ENCODE measurements at places on chromosomes 13 and 19.

- DNase-seq = no peak
These were observed 446.4 kb downstream of the COG6 start for GRCh38 chr13:40101708-40102359.

- no peak for DNase-seq
These were observed 118.2 kb upstream of the SLC10A2 start for GRCh38 chr13:103184413-103184812.

DNA sequence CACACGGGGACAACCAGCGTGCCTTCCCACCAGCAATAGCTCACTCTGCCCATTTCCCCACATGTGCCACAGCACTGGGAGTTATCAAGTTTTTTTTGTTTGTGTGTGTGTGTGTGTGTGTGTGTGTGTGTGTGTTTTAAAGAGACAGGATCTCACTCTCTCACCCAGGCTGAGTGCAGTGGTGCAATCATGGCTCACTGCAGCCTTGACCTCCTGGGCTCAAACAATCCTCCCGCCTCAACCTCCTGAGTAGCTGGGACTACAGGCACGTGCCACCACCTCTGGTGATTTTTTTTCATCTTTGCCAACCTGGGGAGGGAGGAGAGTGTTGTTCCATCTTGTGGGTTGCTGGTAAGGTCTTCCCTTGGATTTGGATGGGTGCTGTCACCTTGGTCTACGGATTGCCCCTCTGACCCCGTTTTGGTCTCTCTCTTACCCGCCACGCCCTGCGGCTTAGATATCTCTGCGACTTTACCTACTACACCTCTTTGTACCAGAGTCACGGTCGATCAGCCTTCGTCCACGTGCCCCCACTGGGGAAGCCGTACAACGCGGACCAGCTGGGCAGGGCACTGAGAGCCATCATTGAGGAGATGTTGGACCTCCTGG lies 22.6 kb downstream of the PGPEP1 start:
- no peak for DNase-seq

DNA sequence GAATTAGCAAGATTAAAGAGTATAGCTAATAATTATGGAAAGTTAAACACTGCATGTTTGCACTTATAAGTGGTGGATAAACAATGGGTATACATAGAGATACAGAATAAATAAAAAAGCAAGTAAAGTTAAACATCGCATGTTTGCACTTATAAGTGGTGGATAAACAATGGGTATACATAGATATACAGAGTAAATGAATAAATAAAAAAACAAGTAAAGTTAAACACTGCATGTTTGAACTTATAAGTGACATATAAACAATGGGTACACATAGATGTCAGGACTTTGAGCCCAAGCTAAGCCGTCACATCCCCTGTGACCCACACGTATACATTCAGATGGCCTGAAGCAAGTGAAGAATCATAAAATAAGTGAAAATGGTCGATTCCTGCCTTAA lies 1533.3 kb upstream of the SPRY2 start:
- no peak for DNase-seq

DNA sequence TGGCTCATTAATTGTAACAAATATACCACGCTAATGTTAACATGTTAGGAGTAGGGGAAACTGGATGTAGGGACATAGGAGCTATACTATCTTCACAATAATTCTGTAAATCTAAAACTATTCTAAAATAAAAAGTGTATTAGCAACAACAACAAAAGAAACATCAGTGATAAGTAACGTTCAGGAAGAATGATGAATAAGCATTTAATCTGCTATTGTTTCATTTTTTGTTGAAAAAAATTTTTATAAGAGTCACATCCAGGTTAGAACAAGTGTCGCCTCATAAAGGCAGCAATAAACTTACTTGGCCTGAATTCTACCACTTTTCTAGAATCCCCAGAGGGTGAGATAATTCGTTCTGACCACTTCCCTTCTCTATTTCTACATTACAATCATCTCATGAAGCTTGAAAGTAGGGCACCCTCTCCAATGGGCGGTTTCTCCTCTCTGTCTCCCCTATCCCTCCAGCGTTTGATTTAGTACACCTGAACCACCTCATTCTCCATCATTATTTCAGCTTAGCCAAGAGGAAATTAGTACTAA lies 253.1 kb upstream of the IPO5 start:
- no peak for DNase-seq

DNA sequence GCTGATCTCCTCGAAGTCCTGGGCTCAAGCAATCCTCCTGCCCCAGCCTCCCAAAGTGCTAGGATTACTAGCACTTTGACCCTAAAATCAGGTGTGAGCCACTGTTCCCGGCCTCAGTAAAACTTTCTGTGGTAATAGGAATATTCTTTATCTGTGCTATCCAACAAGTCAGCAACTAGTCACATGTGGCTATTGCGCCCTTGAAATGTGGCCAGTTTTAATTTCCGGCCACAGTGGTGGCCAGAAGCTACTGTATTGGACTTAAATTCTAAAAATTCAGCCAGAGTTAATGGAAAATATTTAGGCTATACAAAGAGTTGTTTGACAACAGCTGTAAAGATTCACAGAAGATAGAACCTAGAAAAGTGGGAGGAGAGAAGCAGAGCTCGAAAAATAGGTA lies 30.0 kb downstream of the KEAP1 start:
- no peak for DNase-seq

DNA sequence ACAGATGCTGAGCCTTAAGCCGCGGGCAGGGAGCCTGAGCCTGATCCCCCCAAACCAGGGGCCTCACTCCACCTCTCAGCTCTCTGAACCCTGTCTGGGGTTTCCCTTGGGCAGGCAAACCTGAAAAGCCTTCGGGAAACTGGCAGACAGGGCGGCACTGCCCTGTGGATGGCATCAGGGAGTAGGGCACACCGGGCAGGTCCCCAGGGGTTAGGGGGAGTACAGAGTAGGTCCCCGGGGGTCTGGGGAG lies 9.7 kb downstream of the MKNK2 start:
- no peak for DNase-seq

DNA sequence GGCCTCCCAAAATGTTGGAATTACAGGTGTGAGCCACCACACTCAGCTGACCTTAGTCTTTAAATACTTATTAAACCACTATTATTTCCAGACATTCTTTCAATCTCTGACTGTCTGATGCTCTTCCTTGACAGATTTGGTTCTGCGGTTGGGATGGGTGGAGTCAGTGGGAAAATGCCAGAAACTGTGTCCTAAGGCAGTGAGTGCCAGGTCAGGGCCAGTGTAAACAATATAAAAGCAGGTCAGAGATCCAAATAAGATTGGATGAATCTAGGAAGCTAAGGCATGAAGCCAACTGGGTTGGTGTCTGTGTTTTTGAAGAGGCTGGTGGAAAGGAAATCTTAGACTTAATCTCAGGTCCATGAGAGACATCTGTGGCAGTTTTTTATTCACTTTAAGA lies 74.7 kb downstream of the KLF5 start:
- DNase-seq = no peak

GRCh38 chr13:98201984-98202383 lies 24.9 kb upstream of the RNF113B start:
- peak; percentile 75 for DNase-seq

- DNase-seq = no peak
These were observed 302.4 kb downstream of the PCDH20 start for GRCh38 chr13:61113140-61113658.

- peak; percentile 51 for DNase-seq
These were observed 640 bp downstream of the ZSCAN5A start for GRCh38 chr19:56314018-56314380.

DNA sequence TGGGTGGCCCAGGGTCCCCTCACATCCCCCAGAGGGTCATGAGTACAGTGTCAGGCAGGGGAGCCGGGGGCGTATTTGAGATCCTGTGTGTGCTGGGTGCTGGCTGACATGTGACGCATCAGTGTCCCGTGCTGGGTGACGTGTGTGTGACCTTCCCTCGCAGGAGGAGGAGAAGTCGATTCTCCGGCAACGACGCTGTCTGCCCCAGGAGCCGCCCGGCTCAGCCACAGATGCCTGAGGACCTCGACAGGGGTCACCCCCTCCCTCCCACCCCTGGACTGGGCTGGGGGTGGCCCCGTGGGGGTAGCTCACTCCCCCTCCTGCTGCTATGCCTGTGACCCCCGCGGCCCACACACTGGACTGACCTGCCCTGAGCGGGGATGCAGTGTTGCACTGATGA lies 25.8 kb downstream of the PNPLA6 start:
- DNase-seq = no peak

DNA sequence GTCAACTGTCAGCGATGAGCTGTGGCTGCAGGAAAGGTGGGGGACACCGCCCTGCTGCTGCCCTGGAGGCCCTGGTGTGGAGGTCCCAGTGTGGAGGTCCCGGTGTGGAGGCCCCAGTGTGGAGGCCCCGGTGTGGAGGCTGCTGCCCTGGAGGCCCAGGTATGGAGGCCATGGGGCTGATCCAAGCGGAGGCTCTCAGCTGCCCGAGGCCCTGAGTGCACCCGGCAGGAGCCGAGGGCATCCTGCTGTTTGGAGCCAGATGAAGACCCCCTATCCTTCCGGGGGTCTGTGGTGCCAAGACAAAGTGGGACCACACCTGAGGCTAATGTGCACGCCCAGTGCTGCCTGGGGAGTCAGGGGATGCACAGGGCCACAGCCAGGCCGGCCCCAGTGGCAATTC lies 210.4 kb upstream of the SOX1 start:
- DNase-seq = no peak
